ENCODE measurements at places on chromosomes 11 and 22.
A peak's percentile ranks its signal among the peaks of the same experiment; 100 is the strongest.

DNA sequence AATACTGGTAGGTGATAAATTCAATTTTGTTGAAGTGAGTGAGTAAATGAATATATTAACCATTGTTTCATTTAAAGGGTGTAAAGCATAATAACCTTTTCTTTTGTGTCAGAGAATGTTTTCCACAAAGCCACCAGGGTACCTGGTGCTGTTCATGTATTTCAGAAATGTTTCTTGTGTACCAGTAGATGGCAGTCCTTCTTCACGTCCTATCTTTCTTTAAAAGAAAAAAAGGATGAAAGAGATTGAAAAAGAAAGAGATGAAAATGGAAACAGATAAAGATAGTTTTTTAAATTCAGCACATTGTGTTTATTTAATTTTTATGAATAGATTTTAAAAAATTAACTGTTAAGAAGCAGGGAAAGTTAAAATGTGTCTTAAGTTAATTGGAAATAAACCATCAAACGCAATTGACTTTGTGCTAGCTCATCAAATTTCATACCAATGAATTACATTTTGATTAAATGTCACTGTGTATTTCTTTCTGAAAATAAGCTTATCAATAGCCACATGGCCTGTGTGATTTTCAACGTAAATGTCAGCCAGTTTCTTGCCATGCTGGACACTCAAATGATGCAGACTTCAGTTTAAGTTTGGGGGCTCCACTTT is 65.5 kb upstream of the CHORDC1 start:
- DNase-seq: peak; percentile 44

- no peak for DNase-seq
Observed at GRCh38 chr22:27642104-27642800, 159.3 kb downstream of the MN1 start.

GRCh38 chr11:28026634-28027290 is 81.2 kb downstream of the KIF18A start:
- DNase-seq: no peak

DNA sequence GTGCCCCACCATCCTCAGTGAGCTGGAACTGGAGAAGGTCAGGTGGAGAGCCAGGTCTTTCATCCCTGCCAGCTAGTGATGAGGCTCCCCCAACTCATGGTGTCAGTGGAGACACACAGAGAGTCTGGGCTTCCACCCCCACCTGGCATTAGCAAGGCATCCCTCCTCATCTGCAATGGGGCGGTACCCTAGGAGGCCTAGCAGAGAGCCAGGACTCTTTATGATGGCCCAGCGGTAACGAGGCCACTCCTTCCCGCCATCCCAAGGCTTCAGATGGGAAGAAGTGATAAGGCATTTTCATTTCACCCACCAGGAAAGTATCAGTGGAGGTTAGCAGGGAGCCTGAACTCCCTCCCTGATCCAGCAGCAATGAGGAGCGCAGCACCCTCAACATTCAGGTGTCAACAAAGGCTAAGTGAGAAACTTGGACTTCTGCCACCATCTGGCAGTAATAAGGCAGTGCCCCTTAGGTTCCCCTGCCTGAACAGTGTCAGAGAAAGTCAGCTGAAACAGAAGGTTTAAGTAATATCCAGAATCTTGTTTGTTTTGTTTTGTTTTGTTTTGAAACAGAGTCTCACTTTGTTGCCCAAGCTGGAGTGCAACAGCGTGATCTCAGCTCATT is 40.5 kb upstream of the FBLN1 start:
- no peak for DNase-seq

GRCh38 chr11:33545931-33546330 is 154.7 kb downstream of the C11orf91 start:
- peak; percentile 25 for DNase-seq

GRCh38 chr22:38411016-38411415 is 44.0 kb downstream of the KCNJ4 start:
- no peak for DNase-seq

- no peak for DNase-seq
Observed at GRCh38 chr11:1608363-1608762, at the start of gene KRTAP5-3. Gene KRTAP5-3 (minus strand): TSS chr11:1608463. CDS start chr11:1608385, 78 bp downstream.

DNA sequence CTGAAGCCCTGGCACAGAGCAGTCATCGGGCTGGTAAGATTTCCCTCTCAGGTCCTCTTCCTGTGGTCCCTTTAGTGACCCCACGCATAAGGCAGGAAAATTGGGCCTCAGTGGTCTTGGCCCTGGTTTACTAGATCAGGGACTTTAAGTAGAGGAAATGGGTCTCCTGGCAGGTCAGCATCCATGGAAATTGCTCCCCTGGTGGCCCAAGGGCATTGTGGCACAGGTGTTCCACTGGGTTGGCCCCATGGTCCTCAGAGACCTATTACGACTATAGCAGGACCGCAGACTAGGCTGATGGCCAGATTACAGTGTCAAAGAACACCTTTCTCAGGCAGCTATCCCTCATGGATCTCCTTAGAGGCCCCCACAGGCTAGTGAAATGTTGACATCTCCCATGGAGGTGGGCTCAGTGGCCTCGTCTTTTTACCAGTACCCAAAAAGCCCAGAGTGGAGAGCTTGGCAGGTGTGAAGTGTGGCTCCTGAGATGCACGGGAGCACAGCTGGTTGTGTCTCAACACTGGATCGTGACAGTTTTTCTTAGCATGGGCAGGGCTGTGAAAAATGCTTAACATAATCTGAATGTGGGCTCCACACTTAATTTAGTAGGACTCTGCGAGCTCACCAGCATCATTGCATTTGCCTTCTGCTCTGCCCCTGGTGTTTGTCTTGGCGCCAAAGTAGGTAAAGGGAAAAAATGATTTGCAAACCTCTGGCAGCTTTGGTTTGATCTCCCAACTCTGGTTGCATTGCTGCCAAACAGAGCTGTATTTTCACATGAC is 74.2 kb downstream of the ZBTB16 start:
- no peak for DNase-seq

Measured in choroid plexus epithelial cell (primary cell).